ENCODE measurements at places on chromosomes 7 and 10.

DNA sequence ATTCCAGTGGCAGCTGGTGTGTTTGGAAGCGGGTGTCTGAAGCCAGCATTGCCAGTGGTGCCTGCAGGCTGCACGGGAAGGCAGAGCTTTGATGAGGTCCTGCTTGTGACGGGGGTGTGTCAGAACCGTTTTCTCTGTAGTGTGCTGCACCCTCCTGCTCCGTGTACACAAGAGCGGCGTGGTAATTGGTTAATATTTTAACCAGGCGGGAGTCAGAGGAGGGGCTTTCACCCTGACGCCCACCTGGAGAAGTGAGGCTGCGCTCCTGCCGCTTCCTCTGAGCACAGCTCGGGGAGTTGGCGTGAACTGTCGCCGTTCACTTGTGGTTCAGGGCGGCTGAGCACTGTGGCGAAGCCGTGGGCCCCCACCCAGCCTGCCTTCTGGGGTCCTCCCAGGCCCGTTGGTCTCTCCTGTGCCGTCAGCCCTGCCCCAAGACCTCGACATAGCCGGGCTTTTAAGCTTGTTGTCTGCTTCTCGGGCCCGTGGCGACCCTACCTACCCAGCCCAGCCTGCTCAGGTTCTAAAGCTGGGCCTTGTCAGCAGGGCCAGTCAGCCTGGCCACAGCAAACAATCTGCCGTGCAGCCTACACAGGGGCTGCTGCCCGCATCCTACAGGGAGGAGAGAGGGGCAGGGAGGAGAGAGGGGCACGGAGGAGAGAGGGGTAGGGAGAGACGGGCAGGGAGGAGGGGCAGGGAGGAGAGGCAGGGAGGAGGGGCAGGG is 11.6 kb downstream of the NKX6-2 start:
- DNase-seq = no peak

DNA sequence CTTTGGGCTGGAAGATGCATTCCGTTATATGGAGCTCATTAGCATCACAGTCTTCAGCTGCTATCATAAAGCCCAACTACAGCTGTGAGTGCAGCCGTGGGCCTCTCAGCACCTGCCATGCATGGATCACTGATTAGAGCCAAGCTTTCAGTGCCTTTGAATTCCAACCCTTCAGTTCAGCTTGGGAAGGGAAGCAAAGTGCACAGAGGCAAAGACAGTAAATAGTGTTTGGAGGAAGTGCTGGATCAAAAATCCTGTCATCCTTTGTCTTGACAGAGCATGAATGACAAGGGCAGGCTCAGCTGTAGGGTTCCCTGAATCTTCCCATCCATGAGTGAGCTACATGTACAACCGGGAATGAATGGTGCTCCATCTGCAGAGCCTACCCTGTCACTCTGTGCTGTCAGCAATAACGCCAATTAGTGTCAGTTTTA is 153.7 kb downstream of the DNAJB9 start:
- no peak for DNase-seq

DNA sequence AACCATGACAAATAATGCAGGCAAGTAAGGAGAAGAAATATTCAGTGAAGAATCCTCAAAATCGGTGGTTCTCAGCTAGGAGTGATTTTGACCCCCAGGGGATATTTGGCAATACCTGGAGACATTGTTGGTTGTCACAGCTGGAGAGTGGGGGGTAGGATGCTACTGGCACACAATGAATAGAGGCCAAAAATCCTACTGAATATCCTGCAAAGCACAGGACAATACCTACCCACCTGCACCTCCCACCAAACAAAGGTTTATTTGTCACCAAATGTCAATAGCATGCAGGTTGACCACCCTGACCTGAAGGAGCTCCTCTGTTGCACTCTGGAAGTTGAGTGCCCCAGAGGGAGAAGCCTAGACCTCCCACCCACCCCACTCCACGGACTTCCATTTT is 1028.6 kb downstream of the CNTNAP2 start:
- DNase-seq = no peak

DNA sequence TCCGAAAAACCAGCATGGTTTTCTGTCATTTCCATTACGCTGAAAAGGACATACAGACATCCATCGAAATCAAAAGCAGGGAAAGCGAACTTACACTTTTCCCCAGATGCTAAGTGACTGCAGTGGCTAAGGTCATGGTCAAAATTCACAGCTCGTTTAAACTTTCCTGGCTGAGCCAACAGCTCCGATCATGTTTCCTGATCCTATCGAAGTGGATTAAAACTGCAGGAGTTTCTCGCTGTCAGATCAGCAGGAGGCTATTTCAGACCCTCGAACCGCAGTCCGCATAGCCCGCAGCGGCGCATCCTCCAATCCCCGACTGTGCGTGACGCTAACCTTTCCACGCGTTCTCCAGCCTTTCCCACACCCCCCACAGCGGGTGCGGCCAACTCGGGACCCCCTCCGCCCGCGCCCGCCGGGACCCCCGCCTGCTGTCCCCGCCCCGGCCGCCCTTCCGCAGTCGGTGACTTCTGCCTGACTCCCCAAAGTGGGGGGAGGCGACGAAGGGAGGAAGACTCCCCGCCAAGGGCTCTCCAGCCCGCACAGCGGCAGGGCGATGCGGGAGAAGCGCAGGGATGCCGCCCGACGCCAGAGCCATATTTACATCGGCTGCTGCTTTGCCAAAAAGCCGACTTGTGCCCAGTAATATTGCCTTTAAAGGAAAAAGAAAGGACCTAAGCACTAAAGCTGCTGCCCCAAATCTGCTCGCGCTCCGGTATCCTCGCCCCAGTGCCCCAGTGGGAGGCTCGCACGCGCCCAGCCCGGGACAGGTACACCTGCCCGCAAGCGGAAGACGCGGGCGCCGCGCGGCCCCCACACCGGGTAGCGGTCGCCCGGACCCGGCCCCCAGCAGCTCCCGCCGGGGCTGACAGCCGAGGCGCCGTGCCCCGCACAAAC is 1.2 kb downstream of the PIP4K2A start:
- DNase-seq = no peak

DNA sequence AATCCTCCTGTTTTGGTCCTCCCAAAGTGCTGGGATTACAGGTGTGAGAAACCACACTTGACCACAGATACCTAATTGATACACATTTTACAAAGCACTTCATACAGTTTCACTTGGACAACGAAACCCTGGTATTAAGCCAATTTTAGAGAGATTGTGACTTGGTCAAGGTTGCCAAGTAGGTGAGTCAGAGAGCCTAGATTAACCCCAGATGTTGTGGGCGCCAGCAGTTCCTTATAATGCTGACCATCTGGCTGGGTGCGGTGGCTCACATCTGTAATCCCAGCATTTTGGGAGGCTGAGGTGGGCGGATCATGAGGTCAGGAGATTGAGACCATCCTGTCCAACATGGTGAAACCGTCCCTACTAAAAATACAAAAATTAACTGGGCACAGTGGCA is 4.9 kb upstream of the PHKG1 start:
- no peak for DNase-seq

DNA sequence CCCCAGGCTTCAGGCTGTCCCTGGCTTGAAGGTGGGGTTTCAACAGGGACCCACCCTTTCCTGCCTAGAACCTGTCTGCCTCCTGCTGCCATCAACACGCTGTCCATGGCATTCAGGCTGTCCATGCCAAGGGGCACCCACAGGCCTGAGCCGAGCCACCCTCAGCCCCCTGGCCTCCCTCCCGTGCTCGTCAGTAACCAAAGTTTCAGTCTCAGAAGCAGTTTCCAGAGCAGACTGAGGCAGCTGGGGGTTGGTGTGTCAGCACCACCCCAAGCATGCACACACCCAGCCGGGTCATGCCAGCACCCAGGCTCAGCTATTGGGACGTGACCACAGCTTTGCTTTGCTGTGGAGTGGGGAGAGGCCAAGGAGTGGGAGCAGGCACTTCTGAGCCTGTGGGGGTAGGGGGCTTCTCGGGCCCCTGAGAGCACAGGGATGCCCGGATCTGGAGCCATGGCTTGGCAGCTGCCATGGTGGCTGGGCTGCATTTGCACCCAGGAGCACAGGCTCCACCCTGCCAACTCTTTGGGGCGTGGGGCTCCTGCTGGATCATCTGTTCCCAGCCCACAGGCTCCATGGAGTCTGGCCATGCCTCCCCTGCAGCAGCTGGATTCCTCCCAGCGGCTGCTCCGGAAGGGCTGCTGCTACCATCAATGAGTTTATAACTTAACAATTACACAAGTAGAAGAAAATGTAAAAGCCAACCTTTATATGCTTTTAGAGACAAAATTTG is 314.5 kb upstream of the SEMA3C start:
- DNase-seq = no peak

DNA sequence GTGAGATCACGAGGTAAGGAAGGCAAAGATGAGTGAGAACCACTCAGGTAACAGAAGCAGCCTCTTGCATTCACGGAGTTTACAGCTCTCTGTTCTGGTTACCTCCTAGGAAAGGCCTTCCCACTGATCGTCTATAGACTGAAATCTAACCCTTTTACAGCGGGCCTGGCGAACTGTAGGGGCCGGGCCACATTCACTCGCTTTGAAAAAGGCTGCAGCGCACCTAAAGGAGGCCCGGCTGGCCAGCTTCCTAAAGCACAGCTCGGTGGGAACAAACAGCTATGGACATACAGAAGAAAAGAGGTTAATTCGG is 565 bp downstream of the ATP5MK start:
- no peak for DNase-seq

DNA sequence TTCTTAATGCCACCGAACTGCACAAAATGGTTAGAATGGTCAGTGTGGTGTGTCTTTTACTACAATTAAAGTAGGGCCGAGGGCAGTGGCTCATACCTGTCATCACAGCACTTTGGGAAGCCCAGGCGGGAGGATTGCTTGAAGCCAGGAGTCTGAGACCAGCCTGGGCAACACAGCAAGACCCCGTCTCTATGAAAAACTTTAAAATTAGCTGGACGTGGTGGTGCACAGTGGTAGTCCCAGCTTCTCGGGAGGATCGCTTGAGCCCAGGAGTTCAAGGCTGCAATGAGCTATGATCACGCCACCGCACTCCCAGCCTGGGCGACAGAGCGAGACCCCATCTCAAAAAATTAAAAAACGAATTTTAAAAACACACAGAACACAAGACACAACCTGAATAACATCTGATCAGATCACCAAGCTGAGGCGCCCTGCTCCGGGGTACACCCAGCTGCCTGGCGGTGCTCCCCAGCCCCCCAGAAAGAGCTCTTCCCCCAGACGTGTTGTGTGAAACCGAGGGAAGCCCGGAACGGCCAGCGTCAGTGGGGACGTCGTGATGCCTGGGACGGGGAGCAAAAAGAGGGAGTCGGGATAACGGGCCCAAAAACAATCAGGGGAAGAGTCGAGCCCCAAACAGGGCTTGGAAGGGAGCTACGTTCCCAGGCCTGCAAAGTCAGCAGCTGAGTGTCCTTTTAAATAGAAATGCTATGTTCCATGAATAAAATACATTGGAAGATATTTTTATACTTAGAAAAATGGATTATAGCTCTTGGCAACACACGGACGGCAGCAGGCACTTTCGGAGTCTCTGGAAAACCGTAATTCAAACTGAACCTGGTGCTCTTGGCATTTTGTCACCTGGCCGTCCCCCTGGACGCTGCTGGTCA is 80.7 kb upstream of the PDGFA start:
- no peak for DNase-seq

DNA sequence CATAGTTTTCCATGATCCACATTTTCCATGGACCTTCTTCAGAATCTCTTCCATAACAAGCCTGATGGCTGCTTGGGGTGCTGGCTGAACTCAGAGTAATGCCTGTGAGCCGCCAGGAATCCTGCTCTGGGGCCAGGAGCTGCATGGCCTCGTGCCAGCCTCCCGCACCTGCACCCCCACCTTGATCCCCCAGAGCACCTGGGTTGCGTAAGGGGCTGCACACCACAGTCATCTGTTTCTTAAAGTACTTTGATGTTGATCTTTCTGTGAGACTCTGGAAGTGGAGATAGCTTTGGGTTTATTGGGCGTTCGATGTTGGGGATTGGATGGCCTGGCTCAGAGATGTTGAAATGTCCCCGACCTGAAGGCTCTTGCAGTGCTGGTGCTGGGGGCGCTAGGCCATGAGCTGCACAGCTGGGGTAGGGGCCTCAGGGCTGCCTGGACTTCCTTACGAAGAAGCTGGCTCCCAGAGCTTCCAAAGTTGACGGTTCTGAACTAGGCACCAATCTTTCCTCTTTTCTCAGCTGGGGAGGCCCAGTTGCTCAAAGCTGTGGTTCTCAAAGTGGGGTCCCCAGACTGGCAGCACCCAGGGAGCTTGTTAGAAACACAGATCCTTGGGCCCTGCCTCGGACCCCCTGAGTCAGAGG is 534.0 kb downstream of the DNAJB6 start:
- DNase-seq = no peak

DNA sequence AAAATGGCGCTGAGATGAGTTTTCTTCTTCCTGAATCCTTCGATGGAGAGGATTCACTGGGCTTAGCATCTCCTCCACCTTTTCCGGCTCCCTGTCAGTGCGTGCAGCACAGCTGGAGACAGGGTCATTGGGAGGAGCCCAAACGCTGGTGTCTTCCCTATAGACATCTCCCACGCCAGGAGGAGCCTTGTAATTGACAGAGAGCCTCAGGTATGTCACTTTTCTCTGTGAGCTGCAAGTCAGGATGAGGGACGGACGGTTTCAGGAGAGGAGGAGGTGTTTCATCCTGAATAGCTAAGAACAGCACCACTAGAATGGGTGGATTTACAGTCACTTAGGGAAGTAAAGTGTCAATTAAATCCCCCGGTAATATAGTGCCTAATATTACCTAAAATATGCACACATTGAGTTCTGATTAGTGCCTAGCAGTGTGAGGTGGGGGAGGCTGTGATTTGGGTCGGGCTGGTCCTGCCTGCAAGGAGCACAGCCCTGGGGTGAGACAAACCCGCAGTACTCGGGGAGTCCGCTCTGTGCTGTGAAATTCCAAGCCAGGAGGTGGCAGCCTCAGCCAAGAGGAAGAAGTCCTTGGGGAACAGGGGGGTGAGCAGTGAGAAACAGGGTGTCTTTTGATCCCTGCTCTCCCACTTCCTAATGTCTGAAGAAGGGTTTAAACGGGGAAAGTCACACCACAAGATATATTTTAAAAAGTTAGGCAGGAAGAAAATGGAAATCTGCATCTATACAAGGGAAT is 28.2 kb downstream of the IL15RA start:
- DNase-seq = no peak

DNA sequence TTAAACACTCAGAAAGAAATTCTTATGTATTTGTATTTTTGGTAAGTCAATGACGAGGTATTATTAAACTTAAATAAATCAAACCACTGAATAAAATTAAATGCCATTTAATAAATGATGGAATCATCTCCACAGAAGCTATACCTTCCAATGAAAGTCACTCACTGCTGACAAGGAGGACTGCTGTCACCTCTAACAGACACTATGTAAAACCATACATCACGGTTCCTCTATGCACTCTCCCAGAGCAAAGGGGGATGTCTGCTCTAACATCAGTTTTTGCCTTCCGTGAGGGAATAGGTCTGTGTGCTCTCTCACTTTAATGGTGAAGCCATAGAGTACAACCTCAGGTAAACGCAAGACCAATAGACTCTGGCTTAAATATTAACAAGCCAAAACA is 99.7 kb upstream of the DDC start:
- DNase-seq = no peak

DNA sequence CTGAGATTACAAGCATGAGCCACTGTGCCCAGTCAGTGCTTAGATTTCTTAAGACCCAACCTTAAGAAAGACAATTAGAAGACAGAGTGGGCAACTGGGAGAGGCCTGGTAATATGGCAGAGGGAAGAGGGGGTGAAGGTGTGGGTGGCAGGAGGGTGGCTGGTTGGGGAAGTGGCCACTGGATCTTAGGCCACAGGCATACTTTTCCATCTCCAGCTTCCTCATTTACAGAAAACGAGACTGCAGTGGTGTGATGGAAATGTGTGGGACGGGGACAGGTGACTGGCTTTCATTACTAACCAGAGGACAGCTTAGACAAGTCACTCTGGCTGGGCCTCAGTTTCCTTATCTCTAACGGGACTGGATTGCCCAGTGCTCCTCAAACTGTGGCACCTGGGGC is 1.0 kb upstream of the FFAR4 start:
- DNase-seq = no peak
